ENCODE measurements at places on chromosomes 7 and 10.
A peak's percentile ranks its signal among the peaks of the same experiment; 100 is the strongest.

DNA sequence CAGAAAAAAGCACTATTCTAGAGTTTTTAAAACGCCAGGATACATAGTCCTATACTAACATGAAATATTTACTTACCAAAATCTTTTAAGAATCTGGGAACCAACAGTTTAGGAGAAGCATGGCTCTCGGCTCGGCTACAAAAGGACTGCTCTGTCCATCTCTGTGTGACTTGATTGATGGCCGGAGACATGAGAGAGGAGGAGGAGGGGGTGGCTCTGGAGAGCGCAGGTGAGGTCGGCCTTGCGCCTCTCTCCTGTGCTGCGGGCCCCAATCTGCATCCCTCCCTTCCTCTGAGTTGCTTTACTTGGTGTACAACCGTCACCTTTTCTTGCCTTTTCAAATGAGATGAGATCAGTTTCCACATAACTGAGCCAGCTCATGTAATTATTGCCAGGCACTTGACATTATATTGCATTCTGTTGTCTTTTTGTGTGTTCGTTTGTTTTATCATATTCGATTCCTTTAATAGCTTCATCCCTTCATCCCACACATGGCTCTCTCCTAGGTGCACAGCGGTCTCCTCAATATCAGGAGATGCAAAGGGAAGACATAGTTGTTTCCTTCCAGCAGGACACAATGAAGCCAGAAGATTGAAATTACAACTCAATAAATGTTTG is 87.8 kb upstream of the KLF6 start:
- DNase-seq, result no peak

DNA sequence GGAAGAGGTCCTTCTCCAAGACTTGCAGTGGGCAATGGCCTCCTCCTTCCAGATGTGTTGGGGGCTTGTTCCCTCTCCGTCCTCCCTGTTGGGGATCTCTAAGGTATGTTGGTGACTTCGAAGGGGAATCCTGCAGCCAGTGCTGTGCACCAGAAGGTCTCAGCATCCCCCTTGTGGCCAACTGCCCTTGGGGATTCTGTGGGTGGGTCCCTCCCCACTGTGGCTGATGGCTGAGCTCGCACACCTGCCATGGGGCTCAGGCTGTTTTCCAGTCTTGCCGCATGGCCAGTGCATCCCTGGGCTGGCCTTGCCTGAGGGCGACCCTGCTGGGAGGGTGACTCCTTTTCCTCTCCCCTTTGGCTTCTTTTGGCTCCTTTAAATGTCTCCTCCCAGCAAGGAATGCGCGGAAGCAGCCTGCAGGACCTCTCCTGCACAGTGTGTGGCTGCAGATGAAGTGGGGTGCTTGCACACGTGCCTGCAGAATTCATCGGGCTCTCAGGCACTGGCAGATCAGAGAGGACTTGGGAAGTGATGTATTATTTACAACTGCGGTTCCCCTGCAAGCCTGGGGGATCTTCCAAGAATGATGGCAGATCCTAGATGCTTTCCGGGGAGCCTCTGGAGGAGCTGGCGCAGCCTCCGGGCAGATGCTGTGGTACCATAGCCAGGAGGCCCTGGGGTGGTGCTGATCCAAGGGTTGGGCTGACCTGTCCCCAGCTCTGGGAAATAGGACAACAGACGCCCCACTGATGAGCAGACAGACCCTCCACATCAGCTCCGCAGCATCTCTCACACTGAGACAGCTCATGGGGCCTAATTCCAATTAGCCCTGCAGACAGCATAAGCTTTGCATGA is 410.0 kb downstream of the TCERG1L start:
- no peak for DNase-seq

GRCh38 chr7:102295346-102296178 is 8.9 kb downstream of the SH2B2 start:
- no peak for DNase-seq

DNA sequence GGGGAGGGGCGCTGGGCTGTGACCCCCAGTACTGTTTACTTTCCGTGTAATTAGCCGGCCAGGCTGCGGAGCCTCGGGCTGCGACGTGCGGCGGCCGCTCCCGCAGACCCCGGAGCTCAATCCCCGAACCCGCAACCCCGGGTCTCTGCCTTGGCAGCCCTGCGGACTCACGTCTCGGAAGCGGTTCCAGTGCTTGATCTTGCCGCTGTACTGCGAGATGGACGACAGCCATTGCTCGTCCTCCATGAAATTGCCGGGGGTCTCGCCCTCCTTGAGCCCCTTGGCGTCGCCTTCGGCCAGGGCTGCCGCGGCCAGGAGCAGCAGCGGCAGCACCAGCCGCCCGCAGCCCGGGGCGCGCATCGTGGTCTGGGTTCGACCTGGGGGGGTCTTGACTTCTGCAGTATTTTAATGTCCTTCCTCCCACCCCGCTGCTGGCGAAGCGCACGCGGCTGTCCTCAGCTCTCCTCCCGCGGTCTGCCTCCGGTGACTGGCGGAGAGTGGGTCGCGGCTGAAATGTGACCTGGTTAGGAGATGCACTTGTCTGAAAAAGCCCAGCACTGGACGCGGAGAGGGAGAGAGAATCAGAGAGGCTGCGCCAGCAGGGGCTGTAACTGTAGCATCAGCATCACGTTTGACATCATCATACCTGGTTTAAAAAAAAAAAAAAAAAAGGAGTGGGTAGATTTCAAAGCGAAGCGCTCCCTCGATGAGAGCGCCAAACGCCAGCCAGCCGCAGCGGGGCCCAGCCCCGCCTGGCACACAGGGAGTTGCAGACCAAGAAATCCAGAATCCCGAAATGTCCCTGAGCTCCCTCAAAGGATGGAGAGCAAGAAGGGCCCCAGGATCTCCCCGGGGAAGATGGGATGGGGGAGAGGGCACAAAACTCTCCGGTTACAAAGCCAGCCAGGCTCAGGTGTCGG is at the start of gene SPOCK2:
Gene SPOCK2, minus strand, starts transcription at position 583 of the 920 bp plus-strand sequence. Its CDS starts 223 bp downstream, at position 360.
- DNase-seq, result no peak

GRCh38 chr10:103582331-103583123 is 89.0 kb downstream of the NEURL1 start:
- no peak for DNase-seq

- peak; percentile 29 for DNase-seq
Measured at GRCh38 chr7:44259547-44260457, 59.0 kb downstream of the YKT6 start.

DNA sequence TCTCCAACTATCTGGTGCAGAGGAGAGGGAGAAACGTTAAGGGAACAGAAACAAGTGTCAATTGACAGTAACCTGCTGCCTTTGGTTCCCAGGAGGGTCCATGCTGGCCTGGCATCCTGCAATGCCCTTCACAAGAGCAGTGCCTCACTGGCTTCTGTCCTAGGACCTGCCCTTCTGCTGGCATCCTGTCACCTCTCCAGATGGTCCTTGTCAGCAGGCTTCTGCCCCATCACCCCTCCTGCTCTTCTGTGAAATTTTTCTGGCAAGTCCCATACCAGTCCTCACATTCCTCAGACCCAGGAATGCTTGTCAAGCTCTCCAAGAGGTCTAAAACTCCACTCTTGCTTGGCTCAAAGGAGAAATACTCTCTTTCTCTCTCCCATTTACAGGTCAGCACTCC is 34.2 kb downstream of the C10orf67 start:
- no peak for DNase-seq

DNA sequence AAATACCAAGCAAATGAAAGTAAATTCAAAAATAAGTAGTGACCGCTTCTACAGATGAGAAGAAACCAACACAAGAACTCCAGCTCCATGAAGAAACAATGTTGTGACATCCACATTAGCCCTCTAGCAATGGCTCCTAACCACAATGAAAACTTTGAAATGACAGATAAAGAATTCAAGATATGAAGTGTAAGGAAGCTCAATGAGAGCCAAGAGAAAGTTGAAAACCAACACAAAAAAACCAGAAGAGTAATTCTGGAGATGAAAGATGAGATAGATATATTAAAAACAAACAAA is 68.2 kb upstream of the DDC start:
- DNase-seq, result no peak

GRCh38 chr10:83987216-83987615 is 152.1 kb upstream of the GHITM start:
- DNase-seq, result no peak

DNA sequence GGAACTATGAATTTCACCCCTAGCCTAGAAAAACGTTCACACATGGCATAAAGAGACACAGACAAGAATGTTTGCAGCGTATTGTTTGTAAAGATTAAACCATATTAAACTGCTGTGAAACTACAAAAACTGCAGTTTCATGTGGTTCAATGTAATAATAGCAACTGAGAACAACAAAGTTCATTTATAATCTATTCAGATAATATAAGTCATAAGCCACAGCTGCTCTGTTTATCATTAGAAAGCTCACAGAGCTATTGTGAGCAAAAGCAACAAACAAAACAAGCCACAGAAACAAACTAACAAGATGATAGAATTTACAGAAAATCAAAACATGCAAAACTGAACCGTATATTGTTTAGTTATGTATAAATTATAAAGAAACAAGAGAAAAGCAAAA is 113.5 kb downstream of the AHR start:
- no peak for DNase-seq

GRCh38 chr7:43476896-43477295 is 106.0 kb upstream of the STK17A start:
- no peak for DNase-seq

GRCh38 chr7:32335107-32335506 is 155.1 kb downstream of the LSM5 start:
- DNase-seq, result no peak

DNA sequence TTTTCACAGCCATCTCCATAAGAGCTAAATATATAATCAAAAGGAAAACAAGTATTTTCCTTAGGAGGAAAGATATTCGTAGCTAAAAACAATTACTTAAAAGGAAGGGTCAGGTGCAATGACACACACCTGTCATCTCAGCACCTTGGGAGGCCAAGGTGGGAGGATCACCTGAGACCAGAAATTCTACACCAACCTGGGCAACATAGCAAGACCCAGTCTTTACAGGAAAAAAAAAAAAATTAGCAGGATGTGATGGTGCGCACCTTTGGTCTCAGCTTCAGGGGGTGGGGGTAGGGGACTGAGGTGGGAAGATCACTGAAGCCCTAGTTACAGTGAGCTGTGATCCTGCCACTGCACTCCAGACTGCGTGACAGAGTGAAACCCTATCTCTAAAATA is 11.9 kb downstream of the TNPO3 start:
- DNase-seq, result no peak

- DNase-seq, result no peak
Measured at GRCh38 chr7:140564643-140565042, 76.0 kb downstream of the DENND2A start.

DNA sequence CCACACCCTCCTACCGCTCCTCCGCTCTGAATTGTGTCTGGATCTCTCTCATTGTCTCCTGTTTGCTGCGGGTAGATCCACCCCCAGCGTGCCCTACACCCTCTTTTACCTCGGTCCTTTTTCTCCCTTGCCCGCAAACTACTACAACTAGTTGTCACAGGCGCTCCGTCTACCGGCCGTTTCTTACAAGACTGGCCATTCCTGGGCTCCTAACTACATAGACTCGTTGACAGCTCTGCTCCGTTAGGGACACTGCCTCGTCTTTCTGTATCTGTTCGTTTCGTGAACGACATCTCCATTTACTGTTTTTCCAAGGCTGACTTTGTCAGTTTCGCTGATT is 786 bp downstream of the TAF3 start:
- peak; percentile 68 for DNase-seq

- no peak for DNase-seq
Measured at GRCh38 chr7:4722308-4722707, 40.2 kb downstream of the FOXK1 start.

- no peak for DNase-seq
Measured at GRCh38 chr10:110221044-110221720, 13.8 kb downstream of the MXI1 start.

DNA sequence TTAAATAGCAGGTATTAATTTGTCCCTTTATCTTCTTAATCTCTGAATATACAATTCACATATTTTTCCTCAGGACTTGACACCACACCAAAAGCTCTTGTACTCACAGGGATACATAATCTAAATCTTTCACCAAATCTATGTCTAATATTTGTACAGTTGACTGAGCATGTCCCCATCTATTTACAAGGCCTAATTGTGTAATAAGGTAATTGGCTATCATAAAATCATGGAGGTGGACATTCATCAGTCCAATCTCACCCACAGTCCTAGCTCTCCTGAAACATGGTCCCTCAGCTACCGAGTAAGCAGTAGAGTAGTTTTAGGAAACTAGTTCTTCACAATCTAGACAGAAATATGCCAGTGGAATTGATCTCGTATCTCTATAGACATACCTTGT is 30.3 kb upstream of the EGFR start:
- no peak for DNase-seq

DNA sequence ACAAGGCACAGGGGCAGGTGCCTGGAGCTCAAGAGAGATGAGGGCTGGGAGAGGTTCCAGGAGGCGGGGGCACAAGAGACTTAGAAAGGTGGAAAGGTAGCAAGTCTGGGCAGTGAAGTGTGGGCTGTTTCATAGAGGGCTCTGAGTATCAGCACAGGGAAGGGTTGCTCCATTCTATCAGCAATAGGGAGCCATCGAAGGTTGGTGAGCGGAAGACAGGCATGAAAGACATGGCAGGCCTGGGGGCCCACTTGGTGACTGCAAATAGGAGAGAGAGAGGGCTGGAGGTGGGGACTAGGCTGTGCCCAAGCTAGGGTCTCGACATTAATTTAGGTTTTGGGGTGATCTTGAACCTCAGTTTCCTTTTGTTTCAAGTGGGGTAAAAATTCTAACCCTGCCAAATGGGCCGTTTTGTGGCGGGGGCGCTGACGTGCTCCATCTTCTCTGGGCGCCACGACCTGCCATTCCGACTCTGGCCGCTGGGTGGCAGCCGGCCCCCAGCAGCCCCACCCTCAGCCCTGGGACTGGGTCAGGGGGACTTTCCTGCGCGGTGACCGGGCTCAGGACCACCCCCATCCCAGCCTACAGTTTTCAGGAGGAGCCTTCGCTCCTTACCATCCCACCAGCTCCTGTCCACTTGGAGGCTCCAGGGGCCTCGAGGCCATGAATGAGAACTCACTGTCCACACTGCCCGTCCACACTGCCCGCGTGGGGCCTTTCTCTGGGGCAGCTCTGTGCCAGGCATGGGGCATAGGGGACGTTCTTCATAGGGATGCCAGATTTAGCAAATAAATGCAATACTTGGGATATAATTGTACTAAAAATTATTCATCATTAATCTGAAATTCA is 37.2 kb upstream of the PCBD1 start:
- peak; percentile 1 for DNase-seq

DNA sequence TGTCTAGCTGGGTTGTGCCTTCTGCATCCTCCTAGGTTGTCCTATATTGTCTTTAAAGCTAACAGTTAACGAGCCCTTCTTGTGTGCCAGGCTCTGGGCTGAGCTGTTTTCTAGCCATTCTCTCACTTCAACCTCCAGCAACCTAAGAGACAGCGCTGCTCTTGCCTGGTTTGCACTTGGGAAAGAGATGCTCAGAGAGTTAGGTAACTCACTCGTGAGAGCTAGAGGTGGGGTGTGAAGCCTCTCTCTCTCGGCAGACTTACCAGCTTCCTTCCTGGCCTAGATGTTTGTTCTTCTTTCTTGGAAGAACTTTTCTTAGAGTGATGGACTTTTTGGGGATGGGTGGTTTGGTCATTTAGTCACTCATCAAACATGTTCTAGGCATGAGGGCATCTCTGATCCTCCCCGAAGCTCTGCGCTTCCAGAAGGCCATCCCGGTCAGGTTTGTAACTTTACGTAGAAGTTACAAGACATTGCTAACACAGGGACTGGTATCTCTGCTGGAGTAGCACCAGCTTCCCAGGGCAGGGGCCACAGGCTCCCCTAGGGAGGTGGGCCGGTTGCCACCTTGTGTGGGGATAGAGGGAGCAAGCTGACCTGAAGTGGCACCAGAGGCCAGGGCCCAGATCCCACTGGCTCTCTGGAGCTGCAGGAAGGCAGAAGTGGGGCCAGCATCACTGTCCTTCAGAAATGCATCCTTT is 14.3 kb downstream of the TSPAN15 start:
- no peak for DNase-seq

All from pons (tissue), 1 donor.